HFF-Myc (cell line): ENCODE measurements at places on chromosomes 11 and 22.

- no peak for DNase-seq
These were observed 282.8 kb downstream of the OPCML start for GRCh38 chr11:133249530-133249929.

- no peak for DNase-seq
These were observed 21.0 kb upstream of the TOLLIP start for GRCh38 chr11:1330473-1330872.

DNA sequence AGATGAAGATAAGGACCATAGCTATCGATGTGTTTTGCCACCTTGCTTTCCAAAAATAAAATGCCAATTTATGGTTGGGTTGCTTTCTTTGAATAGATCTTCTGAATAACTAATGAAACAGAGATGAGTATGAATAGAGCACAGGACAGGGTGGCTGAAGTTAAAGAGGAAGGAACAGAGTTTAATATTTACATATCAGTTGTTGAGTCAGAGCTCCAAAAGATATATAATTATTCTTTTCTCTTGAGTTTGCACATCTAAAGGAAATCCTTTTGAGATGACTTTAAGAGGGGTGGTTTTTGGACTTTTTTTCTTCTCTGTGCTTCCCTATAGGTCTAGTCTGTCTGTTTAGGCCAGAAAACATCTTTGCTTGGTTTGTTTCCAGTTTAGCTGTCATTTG is 115.2 kb downstream of the DDX10 start:
- no peak for DNase-seq

- DNase-seq = no peak
These were observed 34.1 kb downstream of the HORMAD2 start for GRCh38 chr22:30114361-30114760.

DNA sequence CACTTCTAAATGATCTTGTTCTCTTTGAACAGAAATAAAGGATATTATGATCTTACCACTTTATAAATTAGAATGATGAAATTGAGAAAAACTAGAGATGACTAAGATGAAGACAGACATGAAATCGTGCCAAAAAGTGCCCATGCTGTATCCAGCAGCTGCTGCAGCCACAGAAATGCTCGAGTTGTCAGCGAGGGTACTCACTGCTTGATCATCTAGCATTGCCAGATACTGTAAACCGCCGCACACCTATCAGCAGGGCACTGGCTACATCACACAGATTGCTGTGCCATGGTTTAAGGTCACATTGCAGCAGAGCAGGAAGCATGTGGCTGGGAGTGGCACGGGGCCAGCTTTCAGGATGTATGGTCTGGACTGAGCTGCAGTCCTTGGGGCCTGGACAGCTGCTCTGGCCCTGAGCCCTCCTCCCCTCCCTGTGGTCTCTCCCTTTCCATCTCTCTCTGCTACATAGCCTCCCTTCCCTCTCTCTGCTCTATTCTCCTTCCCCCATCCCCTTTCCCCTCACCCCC is 51.0 kb upstream of the SEPTIN5 start:
- DNase-seq = peak; percentile 22

DNA sequence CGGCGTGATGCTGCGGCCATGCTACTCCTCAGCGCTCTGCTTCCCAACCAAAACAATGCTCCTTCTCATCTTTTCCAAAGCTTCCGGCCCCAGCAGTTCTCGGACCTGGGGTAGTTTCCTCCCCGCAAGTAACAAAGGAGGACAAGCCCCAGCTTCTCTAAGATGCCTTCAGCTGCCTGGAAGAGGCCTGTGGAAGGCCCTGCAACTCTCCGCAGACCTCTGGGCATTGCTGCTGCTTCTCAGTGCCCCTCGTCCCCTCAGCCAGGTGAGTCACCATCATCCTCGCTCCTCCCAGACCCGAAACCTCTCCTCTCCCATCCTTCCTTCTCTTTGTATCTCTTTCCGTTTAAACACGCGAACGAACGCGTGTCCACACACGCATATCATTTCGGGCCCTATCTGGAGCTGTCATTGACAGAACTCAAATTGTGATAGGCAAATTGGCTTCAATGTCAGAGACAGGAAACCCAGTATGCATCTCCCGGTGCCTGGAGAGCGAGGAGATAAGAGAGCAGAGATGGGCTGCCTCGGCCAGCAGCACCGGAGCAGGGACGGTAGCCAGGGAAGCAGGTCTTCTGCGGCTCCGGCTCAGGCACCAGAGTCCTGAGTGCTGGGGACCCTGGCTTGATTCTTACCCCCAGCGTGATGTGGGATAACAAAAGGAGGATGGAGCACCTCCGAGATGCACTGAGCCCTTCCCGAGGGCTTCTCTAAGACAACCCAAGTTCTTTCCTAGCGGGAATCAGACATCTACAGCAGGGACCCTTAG is 22.0 kb upstream of the JAM3 start:
- DNase-seq = no peak

GRCh38 chr22:23058481-23059283 is 11.6 kb upstream of the GNAZ start:
- DNase-seq = no peak

DNA sequence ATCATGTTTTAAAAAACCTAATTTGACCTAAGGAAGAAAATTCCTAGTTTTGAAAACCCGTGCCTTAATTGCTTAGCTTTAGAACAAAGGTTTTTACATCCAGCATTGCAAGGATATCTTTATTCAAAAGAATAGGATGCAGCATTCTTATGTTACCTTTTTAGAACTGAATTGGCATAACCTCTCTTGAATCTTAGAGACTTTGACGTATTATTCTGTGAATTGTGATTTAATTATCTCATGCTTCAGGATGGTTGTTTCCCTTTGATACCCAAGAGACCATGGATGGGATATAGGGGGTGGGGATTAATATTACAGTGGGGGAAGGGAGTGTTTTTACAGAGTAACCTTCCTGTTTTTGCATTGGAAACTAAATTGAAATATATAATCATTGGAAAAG is 49.4 kb downstream of the ARHGEF12 start:
- no peak for DNase-seq

DNA sequence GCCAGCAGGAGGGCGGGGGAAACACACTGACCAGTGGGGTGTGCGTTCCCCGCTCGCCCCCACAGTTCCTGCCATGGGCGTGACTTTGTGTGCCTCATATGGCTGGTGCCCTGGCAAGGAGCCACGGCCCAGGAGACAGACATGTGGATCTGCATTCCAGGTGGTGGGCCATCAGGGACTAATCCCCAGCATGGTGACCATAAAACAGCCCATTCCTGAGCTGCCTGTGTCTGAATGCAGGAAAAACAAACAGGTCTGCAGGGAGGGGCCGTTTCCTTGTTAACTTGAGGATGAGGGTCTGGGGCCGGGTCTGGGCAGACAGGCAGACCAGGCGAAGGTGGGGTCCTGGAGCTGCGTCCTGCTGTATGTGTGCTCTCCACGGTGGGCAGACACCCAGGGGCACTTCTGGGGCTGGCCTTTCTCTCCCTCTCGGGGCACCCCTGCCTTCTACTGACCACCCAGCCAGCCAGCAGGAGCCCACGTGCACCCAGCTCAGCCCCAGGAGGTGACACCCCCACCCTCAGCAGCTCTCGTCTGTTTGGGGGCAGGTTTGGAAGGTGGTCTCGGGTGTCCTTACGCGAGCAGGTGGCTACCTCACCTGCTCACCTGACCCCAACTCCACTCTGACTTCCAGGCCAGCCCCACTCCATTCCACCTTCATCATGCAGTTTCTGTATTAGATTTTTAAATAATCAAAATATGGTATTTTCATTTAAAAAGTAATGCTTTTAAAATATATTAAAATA is 120.3 kb downstream of the KCNQ1OT1 start:
- no peak for DNase-seq

GRCh38 chr22:28137036-28137435 is 218.0 kb upstream of the PITPNB start:
- DNase-seq = no peak

DNA sequence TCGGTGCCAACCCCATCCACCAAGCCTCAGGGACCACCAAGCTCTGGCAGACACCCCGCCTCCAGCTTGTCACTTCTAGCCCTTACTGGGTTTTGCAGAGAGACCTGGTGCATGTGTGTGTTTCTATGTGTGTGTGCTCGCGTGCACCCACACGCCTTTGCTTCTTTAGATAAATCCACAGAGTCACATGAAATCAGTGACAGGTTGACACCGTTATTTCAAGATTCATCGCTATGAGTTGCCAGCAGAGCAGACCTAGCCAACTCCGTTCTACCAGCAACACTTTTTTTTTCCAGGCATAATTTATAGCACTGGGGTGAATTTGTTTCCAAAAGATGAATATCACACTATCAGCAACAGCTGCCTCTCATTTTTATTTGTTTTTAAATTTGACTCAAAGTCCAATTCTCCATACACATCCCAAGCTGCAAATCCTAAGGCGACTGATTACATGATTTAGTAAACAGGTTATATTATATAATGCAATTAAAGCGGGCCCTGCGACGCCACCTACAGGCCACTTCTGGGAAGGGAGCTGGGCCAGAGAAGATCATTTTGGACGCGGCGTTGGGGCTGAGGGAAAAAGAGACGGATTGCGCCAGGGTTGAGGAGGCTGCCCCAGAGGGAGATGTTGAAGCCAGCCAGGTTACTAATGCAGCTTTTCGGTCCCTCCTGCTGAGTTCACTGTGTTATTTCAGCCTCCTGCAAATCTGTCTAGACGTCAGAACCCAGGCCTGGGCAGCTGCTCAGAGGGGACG is 150.5 kb downstream of the FEZ1 start:
- no peak for DNase-seq

DNA sequence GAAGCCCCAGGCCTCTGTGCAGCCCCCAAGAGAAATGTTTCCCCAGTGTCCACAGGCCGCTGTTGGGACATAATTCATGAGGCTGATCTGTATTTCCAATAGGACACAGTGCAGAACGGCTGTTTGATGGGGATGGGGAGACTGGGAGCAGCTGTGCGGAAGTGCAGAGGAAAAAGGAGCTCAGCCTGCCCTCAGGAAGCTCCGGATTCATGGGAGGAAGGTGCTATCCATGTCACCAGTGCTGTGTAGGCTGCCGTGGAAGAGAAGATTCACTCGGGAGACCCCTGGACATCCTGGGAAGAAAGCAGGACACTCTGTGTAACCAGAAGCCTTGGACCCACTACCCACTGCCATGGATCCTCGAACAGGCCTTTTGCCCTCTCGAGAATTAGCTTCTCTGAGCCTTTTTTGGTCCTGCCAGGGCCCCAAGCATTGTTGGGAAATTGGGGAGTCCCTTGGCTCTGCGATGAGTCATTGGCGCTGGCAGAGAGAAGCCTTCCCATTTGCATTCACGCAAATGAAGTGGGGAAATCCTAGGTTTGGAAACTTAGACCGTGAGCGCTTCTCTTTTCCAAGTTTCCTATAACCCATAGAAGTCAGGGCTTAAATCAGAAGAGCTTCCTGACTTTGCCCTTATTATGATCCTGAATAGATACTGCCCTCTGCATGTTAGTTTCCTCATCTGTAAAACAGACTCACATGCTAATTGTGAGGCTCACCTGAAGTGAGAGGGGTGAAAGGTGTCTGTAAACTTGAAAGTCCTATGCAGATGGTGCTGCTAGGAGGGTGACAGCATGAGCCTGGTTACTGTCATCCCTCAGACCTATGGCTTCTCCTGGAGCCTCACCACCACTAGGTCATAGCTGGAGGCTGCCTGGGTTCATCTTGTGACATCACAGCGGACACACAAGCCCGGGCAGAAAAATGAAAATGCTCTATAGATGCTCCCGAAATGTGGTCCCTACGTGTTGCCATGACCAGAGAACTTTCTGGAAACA is 229.2 kb upstream of the B3GAT1 start:
- no peak for DNase-seq

- DNase-seq = no peak
These were observed 107.0 kb downstream of the MSANTD4 start for GRCh38 chr11:105915021-105915420.

DNA sequence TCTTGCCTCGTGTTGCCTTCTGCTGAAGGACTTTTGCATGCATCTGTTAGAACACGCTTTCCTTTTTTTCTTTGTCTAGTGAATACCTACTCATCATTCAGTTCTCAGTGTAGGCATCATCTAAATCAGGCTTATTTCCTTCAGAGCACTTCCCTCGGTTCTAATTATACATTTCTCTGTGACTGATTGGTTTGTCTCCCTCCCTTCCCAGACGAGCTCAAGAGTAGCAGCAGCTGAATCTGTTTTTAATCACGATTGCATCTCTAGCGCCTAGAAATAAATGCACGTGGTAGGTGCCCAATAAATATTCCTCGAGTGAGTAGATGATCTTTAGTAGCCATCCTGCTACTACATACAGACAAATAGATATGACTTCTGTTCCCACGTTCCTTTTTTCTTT is 6.3 kb downstream of the CEP164 start:
- no peak for DNase-seq

- DNase-seq = no peak
These were observed 126.4 kb upstream of the E2F8 start for GRCh38 chr11:19366992-19367709.

- DNase-seq = no peak
These were observed 632.6 kb upstream of the KIRREL3 start for GRCh38 chr11:127632976-127633680.

DNA sequence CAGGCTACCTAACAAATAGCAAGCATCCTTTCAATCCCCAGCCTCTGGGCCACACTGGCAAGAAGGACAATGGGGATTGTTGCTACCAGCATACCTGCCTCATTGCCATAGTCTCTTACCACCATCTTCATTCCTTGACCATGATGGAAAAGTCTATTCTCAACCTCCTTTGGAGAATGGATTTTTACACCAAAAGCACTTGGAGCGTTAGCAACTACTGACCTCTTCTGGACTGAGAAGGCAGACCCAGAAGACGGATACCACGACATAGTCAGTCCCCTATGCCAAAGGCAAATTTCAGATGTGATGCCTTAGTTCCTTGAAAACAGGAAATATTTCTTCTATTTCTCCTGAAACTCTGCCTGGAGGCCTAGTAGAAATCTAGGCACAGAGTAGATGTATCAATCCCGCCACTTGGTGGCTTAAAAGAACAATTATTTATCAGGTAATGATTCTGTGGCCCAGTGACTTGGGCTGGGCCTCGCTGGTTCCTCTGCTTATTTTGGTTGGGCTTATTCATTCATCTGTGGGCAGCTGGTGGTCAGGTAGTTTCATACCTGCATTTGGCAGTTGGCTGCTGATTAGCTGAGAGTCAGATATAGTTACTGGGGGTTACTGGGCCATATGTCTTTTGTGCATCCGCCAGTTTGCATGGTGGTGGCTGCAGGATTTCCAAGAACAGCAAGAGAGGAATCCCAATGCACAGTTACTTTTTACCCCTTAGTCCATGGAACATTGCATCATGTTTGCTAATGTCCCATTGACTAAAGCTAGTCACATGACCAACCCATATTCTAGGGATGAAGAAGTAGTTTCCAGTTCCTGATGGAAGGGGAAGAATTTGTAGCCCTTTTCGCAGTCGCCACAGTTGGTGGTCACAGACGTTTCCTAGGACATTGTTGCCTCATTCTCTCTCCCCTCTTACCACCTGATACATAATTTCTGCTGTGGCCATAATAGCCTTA is 75.2 kb downstream of the DHCR7 start:
- no peak for DNase-seq

GRCh38 chr11:125079151-125079877 is 16.2 kb downstream of the SLC37A2 start:
- no peak for DNase-seq

- no peak for DNase-seq
These were observed 404.5 kb downstream of the INSC start for GRCh38 chr11:15519124-15519791.

- no peak for DNase-seq
These were observed 8.0 kb downstream of the POLD4 start for GRCh38 chr11:67345247-67345919.
